ENCODE measurements at places on chromosomes 4 and X.

GRCh38 chrX:149040873-149041535, 464.1 kb downstream of the IDS start:
- no peak for DNase-seq

GRCh38 chr4:122997463-122998101, 75.2 kb upstream of the NUDT6 start:
- DNase-seq, result no peak

DNA sequence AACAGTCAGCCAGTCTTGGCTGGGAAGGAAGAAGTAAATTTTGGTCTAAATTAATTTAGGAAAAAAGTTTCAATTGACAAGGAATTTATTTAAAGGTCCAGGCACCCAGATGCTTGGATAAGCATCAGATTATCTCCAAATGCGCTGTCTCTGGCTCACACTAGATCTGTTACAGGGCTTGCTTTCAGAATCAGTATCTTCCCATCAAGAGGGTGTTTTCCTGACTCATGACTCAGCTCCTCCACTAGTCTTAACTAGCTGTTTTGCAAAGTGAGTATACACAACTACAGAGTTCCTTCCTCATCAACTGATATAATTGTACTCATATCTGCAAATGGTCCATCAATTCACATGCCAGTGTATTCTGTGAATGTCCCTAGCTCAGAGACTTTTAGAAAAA, 482.1 kb upstream of the CPEB2 start:
- no peak for DNase-seq

GRCh38 chrX:9171841-9172463, 138.0 kb upstream of the FAM9B start:
- peak; percentile 49 for DNase-seq

- DNase-seq, result peak; percentile 51
Observed at GRCh38 chr4:110055158-110055768, 142.6 kb downstream of the EGF start.

- DNase-seq, result no peak
Observed at GRCh38 chr4:54332542-54332941, 103.4 kb downstream of the PDGFRA start.

- DNase-seq, result no peak
Observed at GRCh38 chr4:73387552-73387951, 16.5 kb upstream of the ALB start.

- peak; percentile 10 for DNase-seq
Observed at GRCh38 chrX:140713174-140713539, 3.6 kb downstream of the LINC00632 start.

- no peak for DNase-seq
Observed at GRCh38 chr4:58522765-58523382, 1412.7 kb upstream of the IGFBP7 start.

- no peak for DNase-seq
Observed at GRCh38 chr4:8316911-8317351, 47.4 kb downstream of the HTRA3 start.

- DNase-seq, result no peak
Observed at GRCh38 chrX:49067285-49068120, 6.3 kb downstream of the PRAF2 start.

DNA sequence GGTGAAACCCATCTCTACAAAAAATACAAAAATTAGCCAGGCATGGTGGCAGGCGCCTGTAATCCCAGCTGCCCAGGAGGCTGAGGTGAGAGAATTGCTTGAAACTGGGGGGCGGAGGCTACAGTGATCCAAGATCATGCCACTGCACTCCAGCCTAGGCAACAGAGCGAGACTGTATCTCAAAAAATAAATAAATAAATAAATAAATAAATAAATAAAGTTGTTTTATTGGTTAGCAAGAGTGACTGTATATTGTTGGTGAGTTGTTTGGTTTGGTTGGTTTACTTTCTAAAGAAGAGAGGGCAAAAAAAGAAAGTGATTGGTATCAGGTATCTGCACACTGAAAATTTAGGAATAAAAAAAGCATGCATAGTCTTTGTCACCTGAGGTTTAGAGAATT, 501.0 kb downstream of the RPA4 start:
- DNase-seq, result no peak

DNA sequence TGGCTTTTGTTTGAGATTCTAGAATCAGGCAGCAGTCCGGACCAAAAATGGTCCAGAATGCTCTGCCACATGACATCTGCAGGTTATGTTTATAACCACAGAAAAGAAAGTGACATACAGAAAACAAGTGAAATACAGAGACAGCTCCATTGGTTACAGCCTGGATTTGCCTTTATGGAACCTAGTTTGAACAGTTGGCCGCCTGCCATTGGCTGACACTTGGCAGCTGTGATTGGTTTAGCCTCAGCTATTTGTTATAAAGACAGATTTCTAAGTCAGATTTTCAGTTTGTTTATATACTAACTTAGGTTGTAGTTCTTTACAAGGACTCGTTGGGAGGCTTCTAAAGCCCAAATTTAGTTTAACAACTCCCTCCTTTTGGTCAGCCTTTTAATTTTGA, 40.8 kb upstream of the IL9R start:
- no peak for DNase-seq

DNA sequence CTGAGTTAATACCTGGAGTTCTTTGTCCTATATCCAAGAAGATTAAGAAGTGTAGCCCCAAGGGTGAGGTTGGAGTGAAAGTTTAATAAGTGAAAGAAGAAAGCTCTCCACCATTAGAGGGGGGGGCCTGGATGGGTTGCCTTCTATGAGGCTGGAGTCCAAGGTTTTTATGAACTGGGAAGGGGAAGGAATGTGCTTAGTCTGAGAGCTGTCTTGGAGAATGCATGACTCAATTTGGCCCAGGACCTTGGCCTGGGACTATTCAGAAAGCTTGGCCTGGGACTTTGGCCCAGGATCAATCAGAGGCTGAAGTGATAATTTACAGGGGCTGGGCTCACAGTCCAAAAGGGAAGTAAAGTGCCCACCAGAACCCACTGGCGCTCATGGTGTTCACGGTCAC, 1049.0 kb upstream of the GRIA3 start:
- no peak for DNase-seq

DNA sequence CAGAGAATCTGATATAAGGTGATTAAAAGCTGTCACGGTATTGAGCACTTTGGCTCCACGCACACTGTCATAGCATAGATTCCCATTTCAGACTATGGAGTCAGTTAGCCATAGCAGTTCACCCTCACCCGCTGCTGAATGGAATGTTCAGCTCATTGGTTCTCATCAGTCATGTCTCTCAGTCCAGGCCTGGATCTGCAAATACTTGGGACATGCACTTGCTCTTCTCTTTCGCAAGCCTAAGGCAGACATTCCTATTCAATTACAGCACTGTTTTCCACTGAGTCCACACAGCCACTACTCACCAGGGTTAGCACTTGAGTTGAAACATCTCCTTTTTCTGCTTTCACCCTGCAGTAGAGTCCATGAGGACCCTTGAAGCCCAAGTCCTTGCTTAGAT, 30.6 kb upstream of the SCML1 start:
- DNase-seq, result peak; percentile 40

GRCh38 chr4:102308032-102308799, 37.1 kb downstream of the SLC39A8 start:
- DNase-seq, result no peak

- DNase-seq, result peak; percentile 0
Observed at GRCh38 chrX:150548684-150549083, 19.7 kb upstream of the MTM1 start.

DNA sequence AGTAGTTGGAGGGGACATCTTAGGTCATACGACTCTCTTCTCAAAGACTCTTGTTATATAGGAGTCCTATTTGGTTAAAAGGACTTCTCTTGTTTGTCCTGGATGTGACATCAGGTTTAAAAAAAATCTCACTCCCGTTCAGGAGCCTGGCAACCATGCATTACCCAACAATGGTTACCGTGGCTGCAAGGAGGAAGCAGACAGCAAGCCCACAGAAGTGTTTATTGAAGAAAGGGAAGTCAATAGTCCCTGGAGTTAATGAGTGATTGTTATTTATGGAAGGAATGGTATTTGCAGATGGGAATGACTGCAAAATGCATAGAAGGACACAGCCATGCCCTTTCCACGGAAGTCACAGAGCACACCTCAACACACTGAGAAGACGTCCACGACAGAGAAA, 75.9 kb upstream of the ENPP6 start:
- peak; percentile 31 for DNase-seq

- DNase-seq, result no peak
Observed at GRCh38 chrX:7485061-7485460, 337.1 kb upstream of the PUDP start.

GRCh38 chr4:110816367-110816766, 193.5 kb upstream of the PITX2 start:
- no peak for DNase-seq

DNA sequence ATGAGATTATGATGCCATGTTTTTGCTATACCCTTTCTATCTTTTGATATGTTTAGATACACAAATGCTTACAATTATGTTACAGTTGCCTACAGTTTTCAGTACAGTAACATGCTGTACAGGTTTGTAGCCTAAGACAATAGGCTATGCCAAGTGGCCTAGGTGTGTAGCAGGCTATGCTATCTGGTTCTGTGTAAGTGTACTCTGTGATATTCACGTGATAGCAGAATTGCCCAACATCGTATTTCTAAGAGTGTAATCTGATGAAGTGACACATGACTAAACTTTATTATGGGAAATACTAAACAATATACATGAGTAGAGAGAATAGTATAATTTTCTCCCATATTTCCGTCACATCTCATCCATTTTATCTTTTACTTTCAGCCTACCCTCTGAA, 97.0 kb downstream of the CLDN22 start:
- DNase-seq, result no peak

GRCh38 chrX:45783002-45783401, 582.3 kb upstream of the DIPK2B start:
- no peak for DNase-seq

GRCh38 chr4:123325241-123325681, 71.3 kb upstream of the SPRY1 start:
- DNase-seq, result no peak

- DNase-seq, result peak; percentile 96
Observed at GRCh38 chr4:57501720-57502119, 391.5 kb upstream of the IGFBP7 start.

DNA sequence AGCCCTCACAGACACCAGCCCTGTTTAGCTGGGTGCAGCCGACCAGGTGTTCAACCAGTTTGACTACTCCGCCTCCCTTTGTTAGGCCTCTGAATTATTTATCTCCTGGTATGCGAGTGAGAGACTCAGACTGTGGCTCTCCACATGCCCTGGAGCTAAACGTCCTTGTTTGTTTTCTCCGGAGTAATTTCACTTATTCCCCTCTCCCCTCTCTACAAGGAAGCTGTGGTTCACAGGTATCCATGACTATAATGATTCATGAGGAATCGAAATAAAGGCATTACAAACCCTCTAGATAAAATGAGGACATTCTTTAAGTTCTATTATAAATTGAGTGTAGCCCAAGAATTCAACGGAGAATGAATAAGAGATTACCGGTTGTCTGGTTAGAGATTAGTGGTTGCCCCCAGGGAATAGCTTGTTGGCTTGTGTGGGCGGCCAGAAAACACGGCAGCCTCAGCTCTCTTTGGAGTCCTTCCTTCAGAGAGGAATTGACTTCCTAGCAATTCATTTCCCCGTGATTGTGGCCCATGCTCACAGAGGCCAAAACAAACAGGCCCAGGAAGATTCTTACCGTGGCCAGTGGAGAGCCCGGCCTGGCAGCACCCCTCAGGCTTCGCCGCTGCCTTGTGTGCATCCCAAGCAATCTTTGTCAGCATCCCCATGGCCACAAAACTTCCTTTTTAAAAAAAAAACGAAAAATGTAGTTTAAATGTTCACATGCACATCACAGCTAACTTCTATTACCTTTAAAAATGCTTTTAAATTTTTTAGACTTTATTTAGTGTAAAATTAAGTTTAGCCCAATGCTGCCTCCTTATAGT, 60.2 kb upstream of the CBR4 start:
- peak; percentile 52 for DNase-seq

- no peak for DNase-seq
Observed at GRCh38 chrX:3695536-3695935, 17.9 kb downstream of the PRKX start.

GRCh38 chr4:75679876-75680575, 6.8 kb upstream of the G3BP2 start:
- no peak for DNase-seq

GRCh38 chr4:95188701-95189370, 359.9 kb downstream of the UNC5C start:
- DNase-seq, result no peak

DNA sequence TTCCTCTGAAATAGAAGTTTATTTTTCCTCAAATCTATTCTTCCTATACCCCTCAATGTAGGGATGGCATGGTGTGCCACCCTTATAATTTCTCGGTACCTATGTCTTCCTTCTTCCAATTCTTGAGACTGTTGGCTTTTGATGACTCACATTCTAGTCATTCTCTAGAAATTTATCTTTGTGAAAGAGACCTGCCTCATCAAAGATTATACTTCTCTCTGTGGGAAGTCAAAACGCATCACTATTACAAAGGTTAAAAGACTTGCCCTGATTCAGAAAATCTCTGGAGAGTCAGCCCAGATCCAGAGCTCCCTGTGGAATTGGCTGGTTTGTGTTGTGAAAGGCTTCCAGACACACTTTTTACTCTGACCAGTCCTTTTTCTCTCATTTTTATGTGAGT, 65.9 kb upstream of the FSTL5 start:
- DNase-seq, result no peak

DNA sequence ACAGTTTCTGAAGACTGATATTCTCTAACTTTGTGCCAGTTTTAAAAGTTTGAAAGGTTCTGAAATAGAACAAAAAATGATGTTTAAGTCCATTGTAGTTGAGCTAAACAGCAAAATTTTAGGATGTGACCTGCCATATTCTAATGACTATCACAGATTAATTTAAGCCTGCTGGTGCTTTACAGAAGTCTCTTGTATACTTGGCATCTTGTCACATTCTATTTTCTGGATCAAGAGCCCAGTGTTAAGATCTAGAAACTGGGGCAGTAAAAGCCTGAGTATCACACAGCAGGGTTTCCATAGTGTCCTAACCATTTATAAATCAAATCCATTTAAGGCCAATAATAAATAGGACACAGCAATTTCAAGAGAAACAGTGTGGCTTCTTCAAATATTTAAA, 12.4 kb downstream of the FSTL5 start:
- DNase-seq, result no peak

- DNase-seq, result no peak
Observed at GRCh38 chr4:27013012-27013411, 152.4 kb downstream of the STIM2 start.

GRCh38 chrX:84634201-84634782, 132.0 kb upstream of the HDX start:
- DNase-seq, result no peak

- DNase-seq, result no peak
Observed at GRCh38 chr4:110132816-110133719, 65.3 kb downstream of the ELOVL6 start.

Data from kidney glomerular epithelial cell (primary cell).